ENCODE measurements at places on chromosomes 11 and 22.

DNA sequence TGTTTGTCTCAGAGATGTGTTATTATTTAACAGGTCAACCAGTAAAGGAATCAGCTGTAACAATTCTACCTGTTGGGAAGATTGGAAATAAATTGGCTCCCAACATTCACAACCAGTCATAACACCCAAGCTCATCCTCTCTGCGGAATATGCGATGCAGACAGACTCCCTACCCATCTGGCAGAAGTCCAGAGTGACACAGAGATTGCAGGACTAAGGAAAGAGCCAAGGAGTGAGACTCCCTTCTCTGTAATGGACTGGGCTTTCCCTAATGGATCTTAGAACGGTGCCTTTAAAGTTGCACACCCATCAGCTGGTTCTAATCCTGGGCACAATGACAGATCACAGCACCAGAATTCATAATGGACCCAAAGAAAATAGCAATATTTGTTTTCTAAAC lies 27.8 kb upstream of the UBASH3B start:
- no peak for DNase-seq

- DNase-seq: peak; percentile 73
Observed at GRCh38 chr22:50481440-50482106, at the start of gene ADM2. ADM2 (plus strand) TSS chr22:50481543; CDS start chr22:50481848, 305 bp downstream.

DNA sequence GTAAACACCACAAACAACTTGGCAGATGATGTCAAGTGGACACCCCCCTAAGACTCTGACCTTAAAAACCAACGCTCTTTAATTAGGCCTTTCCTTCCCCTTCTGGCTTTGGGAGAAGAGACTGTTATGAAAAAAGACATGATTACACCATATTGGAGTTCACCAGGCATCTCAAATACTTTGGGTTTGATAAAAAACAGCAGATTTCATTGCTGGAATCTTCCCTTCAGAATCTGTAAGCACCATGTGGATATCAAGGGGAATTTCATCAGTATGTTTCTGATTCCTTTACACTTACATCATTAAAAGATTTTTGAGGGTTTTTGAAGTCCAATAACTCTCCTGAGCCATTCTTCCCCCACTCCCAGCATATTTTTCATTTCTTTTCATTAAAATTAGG lies 85.6 kb downstream of the KIRREL3 start:
- DNase-seq: no peak

DNA sequence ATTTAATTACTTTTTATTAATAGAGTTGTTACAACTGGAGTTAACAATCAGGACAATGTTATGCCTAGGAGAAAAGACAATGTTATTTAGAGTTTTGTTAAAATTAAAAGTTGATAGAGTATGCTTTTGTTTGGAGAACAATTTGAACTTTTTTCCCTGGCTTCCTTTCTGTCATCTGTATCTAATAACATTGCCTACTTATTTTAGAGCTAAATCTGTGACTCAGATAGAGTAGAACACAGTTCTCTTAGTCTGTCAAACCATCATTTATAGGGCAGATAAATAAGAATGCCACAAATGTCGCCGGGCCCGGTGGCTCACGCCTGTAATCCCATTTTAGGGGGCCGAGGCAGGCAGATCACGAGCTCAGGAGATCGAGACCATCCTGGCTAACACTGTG lies 28.9 kb upstream of the YAP1 start:
- no peak for DNase-seq

- no peak for DNase-seq
Observed at GRCh38 chr11:46034041-46034440, 87.2 kb downstream of the PHF21A start.

GRCh38 chr22:11629661-11630385 lies 3898.2 kb upstream of the OR11H1 start:
- DNase-seq: no peak

DNA sequence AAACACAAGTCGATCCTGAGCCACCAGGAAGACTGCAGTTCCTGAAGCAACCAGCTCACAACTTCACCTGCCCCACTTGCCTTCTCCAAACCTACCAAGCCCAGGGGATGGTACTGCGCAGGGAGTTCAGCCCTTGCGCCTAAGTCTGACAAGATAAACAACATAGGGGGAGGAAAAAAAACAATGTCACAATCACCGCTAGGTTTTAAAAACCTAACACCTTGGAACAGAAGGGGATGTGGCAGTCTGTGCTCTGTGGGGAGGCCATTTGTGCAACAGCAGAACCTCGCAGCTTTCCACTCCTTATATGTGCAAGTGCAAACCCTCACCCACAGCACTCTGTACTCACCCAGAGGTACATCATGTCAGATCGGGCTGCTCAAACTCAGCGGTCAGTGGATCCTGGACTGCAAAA lies 134.2 kb downstream of the RBFOX2 start:
- DNase-seq: no peak

DNA sequence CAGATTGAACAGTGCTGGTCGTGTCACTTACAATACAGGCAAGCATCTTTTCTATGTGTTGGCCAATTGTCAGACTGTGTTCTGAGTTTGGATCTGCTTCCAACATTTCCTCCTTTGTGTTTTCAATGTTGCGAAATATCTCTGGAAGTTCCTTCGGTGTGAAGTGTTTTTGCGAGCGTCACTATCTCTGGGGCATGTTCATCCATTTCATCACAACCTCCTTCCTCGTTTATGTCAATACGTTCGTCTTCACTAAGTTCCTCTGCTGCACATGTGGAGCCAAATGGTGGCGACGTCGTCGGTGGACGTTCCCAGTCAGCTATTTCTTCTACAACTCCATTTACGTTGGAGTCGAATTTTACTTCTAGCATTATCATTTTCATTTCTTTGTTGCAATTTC lies 100.2 kb upstream of the LMO1 start:
- no peak for DNase-seq

DNA sequence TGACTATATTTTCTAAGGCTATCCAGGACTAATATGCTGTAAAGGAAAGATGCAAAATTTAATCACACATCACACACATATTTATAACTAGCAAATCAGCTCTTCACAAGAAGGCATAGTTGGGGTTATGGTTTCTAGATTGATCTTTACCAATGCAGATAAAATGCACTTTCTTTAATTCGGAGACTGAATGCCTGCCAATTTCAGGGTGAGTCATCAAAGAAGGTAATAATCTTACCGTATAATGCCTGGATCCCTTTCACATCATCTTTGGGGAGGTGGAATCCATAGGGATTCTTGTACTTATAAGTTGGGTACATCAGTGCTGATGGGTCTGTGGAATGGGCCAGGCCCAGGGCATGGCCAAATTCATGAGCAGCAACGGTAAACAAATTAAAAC lies 16.4 kb downstream of the MMP20 start:
- no peak for DNase-seq

DNA sequence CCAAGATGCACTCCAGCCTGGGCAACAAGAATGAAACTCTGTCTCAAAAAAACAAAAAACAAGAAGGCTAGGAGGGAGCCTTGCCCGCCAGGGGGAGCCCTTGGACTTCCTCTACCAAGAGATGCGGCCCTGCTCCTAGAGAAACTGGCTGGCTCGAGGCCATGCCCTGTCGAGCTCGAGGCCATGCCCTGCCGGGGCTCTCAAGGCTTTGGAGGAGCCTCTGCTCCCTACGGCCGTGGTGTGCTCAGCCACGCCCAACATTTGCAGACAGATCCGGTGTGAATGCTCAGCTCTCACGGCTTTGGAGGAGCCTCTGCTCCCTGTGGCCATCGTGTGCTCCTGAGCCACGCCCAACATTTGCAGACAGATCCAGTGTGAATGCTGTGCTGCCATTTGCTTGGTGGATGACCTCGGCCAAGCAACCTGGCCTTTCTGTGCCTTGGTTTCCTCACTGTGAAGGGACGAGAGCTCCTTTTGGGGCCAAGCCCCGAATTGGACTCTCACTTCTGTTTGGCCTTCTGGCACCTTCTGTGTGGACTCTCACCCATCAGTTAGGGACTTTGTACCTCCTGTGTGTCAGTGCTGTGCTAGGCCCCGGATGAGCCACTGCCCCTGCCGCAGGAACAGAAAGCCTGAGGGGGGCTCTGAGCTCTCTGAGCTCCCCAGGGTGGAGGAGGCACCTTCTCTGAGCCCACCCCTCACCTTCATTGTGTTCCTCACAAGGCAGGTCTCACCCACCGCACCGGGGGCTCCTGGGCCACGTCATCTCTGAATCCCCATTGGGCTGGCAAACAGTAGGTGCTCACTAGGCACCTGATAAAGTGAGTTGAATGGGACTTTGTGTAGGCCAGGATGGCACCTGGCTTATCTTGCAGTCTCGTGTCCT lies 14.1 kb downstream of the C11orf24 start:
- peak; percentile 96 for DNase-seq

DNA sequence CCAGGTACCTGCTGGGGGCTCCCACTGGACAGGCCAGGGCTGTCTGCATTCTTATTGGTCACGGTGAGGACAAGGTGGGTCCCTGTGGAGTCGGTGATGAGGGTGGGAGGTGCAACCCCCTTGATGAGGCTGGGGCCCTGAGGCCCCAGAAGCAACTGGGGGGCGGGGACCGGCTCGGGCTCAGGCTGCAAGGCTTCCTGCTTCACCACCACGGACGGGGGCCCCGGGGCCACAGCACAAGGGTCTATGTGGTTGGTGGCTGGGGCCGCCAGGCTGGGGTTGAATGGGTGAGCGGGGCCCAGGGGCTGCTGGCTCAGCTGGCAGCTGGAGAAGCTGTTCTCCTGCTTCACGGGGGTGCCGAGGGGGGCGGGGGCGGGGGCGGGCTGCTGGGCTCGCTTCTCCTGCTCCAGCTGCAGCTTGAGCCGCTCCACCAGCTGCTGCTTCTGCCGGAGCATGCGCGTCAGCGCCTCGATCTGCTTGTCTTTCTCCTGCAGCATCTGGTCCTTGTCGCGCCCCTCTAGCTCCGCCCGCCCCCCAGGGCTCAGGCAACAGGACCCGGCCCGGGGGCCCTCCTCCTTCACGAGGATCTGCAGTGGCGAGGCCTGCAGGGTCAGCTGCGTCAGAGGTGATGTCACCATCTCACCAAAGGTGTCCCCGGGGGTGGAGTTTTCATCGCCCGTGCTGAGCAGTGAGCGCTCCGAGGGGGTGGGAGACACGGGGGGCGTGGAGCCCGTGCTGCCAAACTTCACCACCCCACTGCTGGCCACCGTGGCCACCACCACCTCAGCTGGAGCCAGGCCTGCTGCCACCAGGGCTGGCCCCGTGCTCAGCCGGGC lies 48.2 kb downstream of the SGSM3 start:
- no peak for DNase-seq

GRCh38 chr22:36660510-36660840 lies 43.1 kb downstream of the CACNG2 start:
- no peak for DNase-seq

- peak; percentile 8 for DNase-seq
Observed at GRCh38 chr11:73597336-73597955, 466 bp downstream of the FAM168A start.

GRCh38 chr11:126597041-126597440 lies 241.6 kb downstream of the ST3GAL4 start:
- no peak for DNase-seq

GRCh38 chr22:42341779-42342178 lies 71.3 kb upstream of the TCF20 start:
- no peak for DNase-seq

- no peak for DNase-seq
Observed at GRCh38 chr11:45752106-45752505, 52.8 kb upstream of the SLC35C1 start.

- no peak for DNase-seq
Observed at GRCh38 chr11:111913997-111914396, 1.5 kb downstream of the HSPB2 start.

DNA sequence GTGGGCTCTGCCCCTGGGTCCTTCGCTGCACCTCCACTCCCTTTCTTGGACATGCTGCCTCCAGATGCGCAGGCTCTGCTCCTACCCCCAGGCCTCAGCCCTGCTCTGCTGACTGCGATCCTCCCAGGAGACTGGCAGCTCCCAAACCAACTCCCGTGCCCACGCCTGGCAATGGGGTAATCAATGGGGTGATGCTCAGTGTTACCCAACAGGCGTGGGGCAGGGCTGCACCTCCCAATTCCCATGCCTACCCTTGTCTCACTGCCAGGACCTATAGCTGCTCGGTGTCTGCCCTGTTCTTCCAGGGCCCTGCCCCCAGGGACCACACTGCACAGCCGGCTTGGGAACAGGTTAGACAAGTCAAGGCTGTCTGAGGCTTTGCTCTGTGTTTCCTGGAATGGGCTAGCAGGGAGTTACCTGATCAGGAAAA lies at the start of gene ALDH3B2:
ALDH3B2 (minus strand) TSS at position 182 of the 430 bp plus-strand sequence. CDS start 7,688 bp downstream, outside the sequence.
- DNase-seq: peak; percentile 61

- peak; percentile 71 for DNase-seq
Observed at GRCh38 chr11:65479184-65480145, 19.4 kb upstream of the MALAT1 start.

- no peak for DNase-seq
Observed at GRCh38 chr11:63237413-63237812, 6.0 kb downstream of the SLC22A25 start.

GRCh38 chr11:105986554-105986953 lies 35.5 kb downstream of the MSANTD4 start:
- no peak for DNase-seq

DNA sequence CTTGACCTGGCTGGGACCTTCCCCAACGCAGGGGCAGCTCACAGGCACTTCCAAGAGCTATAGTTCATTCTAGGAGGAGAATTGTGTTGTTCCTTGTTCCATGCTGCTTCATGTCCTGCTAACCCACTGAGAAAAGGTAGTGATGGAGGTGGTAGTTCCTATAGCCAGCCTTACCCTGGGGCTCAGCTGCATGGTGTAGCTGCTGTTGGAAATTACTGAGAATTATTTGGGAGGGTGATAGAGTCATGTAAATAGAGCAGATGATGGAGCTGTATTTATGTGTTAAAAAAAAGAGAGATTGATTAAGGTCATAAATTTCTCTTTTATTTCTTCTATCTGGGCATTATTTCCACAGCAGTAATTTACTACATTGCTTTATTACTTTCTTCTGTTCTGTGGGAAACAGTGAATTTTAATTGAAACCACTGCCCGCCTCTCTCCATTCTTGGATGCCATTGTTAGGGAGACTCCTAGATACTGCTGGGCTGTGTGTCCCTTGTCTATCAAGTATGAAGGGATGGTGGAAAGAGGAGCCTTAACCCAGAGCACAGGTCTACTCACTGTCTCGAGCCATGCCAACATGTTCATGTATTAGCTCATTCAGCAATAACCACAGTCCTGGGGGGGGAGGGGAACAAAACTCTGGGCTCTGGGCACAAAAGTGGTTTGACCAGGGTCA lies 309.2 kb downstream of the FAT3 start:
- DNase-seq: no peak

DNA sequence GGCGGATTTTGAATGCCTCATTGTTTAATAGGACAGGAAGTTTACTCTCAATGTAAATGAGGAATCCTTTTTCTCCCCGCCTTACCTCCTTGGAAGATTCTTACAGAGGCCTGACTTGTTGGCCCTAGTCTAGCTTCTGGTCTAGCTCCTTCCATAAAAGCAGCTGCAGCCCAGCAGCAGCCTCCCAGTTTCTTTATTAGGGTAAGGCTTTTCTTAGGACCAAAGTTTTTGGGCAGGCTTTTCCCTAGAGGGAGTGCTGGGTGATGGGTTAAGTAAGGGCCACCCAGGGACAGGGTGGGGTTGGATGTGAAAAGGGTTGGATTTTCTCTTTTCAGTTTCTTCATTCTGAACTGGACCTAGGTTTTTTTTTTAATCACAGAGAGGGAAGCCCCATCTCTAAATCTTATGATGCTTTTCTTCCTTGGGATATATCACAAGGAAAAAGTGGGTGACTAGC lies 49.7 kb downstream of the LIF start:
- DNase-seq: no peak

GRCh38 chr22:32353292-32353691 lies 4.4 kb upstream of the RFPL3 start:
- DNase-seq: no peak
